ENCODE measurements at places on chromosomes 12 and 14. TPM values are rescaled to one million over a fixed set of nuclear protein-coding genes. Genes with fewer than 3 reads are reported as not detected.
A peak's percentile ranks its signal among the peaks of the same experiment; 100 is the strongest.

DNA sequence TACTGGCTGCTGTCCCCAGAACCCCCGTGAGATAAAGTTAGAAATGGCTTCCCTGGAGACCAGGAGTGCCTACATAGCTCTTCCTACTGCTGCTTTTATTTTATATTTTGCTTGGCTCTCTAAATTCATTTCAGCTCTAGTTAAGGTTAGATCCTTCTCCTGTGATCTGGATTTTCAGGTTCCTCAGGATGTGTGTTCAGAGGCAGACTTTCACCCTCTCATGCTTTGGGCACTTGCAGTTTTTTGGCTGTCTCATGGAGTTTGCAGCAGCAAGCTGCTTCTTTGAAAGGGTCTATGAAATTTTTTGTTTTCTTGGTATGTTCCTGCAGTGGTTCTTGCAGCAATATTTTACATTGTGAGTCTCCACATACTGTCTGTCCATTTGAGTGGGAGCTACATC, 93.3 kb downstream of the ATP23 start:
- no peak for DNase-seq

DNA sequence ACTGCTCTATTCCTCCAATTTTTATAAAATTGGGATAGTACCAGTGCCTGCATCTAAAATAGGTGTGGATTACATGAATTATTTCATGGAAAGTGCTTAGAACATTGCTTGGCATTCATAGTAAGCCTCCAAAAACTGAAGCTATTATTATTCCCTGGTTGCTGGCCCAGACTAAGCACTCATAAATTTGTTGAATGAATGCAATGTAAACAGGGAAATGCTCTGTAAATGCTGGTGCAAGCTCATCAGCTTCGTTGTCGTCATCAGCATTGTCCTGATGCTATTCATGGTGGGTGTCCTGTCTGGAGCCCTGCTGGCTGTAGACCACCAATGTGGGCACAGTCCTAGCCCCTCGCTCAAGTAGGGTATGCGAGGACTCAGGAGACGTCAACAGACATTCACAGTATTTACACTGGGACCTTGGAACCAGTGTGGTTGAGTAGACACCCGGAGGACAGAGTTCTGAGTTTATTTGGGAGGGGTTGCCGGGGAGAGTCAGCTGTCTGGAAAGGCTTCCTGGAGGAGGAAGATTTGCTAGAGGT, 16.5 kb downstream of the BDKRB2 start:
- no peak for DNase-seq

DNA sequence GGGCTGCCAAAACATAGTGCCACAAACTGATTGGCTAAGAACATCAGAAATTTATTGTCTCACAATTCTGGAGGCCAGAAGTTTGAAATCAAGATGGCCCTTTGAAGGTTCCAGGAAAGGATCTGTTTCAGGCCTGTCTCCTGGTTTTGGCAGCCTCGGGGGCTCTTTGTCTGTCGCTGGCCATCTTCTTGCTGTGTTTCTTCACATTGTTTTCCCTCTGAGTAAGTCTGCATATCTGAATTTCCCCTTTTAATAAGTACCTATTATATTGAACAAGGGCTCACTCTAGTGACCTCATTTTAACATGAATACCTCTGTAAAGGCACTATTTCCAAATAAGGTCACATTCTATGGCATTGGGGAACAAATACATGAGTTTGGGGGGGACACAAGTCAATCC, 467.1 kb upstream of the MGAT4C start:
- DNase-seq = no peak

Gene COPS7A
- total RNA-seq = 24.4 TPM

DNA sequence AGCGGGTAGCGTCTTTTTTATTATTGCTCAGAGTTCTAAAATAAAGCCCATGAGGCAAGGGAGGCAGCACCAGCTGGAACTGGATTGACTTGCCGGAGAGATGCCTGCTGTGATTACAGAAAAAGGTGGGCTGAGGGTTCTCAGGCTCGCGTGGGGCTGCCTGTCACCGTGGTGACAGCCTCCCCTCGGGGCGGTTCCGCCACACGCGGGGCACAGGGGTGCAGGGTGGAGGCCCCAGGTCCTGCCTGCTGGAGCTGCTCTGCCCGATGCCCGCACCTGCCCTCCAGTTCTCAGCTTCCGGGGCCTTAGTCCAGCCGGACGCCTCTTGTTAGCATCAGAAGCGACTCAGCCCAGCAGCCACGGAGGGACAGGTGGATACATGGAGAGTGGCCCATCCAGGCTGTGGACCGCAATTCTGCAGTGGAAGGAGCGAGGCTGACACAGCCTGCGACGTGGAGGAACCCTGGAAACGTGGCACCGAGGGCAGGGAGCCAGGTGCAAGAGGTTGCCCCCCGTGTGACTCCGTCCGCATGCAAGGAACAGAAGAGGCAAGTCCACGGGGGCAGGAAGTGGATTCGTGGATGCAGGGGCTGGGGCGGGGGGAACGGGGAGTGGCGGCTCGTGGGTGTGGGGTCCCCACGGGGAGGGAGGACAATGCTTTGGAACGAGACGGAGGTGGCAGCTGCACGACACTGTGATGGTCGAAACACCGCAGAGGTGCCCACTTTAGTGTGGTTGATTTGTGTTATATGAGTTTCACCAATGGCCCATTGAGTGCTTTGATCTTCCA, 79.5 kb downstream of the GALNT9 start:
- DNase-seq = no peak

GRCh38 chr12:7042842-7043241, 17.7 kb upstream of the C1S start:
- DNase-seq = no peak

DNA sequence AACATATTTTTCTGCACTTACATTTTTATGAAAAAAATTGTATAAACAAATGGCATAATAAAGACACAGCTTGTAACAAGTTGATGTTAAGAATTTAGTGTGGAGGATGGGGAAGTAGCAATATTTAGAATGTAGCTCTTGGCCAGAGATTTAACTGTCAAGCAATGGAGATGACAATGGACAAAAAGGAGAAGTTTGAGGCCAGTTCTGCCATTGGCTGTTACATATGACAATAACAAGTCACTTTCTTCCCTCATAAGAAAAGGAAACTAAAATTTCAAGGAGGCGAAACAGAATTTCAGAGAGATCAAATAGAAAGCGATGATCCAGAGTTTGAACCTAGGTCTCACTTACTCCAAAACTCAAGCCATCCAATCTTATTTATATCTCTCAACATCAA, 122.8 kb upstream of the CCDC175 start:
- no peak for DNase-seq

- no peak for DNase-seq
Observed at GRCh38 chr12:113479590-113480335, 8.1 kb upstream of the LHX5 start.

DNA sequence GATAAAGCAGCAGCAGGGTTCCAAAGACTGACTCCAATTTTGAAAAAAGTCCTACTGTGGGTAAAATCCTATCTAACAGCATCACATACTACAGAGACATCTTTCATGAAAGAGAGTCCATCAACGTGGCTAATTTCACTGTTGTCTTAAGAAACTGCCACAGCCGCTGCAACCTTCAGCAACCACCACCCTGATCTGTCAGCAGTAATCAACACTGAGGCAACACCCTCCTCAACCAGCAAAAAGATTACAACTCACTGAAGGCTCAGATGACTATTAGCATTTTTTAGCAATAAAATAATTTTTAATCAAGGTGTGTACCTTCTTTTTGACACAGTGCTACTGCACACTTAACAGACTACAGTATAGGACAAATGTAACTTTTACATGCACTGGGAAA, 6.6 kb downstream of the CAPRIN2 start:
- no peak for DNase-seq

Gene GALNT6
- 4.9 TPM for total RNA-seq

Gene ASB2
- 6.1 TPM for total RNA-seq

Gene IFNG-AS1
- total RNA-seq = 0.49 TPM

- DNase-seq = no peak
Observed at GRCh38 chr14:97290977-97291376, 493.8 kb downstream of the VRK1 start.

GRCh38 chr12:14479004-14479403, 88.7 kb downstream of the PLBD1 start:
- no peak for DNase-seq

- peak; percentile 82 for DNase-seq
Observed at GRCh38 chr12:54220092-54220557, 31.3 kb upstream of the SMUG1 start.

All from skin of body (tissue), 3 donors.